Adrenal gland (tissue), 19 donors: ENCODE measurements at places on chromosomes 6 and 20. TPM values are rescaled to one million over a fixed set of nuclear protein-coding genes. Genes with fewer than 3 reads are reported as not detected.

BTNL2 gene
- not detected for total RNA-seq

MCHR2 gene
- not detected for total RNA-seq

ADGRF1 gene
- 0.19 TPM for total RNA-seq

- no peak for DNase-seq
Measured at GRCh38 chr6:134352786-134353480, 35.0 kb upstream of the SGK1 start.

TFAP2B gene
- not detected for total RNA-seq

MAK gene
- total RNA-seq: not detected

GRCh38 chr6:122202576-122203137 lies 196.8 kb upstream of the HSF2 start:
- no peak for DNase-seq

DNA sequence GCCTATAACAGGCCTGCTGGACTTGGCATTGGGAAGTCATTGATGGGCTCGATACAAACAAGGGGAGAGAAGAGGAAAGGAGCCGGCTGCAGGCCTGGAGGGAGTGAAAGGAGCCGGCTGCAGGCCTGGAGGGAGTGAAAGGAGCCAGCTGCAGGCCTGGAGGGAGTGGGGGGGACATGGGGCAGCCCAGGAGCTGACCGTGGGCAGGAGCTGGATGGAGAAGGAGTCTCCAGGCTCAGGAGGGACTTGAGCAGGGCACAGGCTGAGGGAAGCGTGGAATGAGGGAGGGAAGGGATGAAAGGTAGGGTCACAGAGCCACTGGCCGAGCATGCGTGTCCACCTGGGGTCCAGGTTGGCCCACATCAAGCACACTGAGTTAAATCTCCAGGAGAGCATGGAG lies 32.0 kb downstream of the RPP40 start:
- DNase-seq: no peak

ZNF165 gene
- total RNA-seq: 1.2 TPM

DNA sequence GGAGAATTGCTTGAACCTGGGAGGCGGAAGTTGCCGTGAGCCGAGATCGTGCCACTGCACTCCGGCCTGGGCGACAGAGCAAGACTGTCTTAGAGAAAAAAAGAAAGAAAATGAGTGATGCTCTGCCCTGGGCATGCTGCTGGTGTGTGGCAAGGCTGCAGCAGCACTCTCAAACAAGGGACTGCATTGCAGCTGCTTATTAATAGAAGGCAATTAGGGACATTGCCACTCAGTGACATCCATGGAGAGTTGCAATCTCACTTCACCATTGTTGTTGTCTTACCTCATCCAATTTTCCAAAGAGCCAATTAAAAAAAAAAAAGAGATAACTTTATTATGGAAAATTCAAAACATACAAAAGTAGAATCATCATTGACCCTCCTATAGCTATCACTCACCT lies 131.1 kb downstream of the LRRC1 start:
- no peak for DNase-seq

DNA sequence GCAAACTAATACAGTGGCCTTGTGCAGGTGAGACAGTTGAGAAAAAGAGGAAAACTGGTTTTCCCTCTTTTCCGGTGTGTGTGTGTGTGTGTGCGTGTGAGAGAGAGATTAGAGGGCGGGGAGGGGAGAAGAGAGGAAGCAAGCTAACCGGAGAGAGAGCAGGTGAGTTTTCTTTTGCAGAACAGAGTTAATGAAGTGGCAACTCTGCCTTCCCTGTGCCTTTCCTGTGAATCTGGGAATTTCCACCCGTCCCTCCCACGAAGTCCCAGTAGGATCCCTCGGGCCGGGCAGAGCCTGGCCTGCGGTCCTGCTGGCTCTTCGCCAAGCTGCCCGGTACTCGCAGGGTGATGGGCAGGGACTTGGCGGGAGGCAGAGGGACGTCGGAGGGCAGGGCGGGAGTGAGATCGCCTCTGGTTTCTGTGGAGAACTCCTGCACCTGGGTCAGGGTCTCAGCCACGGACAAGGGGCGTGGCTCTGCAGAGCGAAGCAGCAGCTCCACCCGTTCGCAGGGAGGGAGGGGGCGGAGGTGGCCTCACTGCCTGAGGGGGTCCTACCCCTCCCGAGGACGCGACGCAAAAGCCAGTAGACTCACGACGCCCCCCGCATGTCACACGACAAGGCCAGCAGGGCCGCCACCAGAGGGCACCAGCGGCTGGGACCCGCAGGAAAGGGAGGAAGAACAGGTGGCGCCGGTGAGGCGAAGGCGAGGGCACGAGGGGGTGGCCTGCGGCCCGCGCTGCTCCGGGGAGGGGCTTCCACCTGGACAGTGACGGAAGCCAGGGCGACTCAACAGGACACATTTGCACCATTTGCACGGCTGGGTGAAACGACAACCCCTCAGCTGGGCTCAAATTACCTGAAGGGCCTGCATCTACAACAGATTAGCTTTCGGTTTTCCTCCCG lies 51.2 kb upstream of the RNF182 start:
- DNase-seq: peak; percentile 45

DNA sequence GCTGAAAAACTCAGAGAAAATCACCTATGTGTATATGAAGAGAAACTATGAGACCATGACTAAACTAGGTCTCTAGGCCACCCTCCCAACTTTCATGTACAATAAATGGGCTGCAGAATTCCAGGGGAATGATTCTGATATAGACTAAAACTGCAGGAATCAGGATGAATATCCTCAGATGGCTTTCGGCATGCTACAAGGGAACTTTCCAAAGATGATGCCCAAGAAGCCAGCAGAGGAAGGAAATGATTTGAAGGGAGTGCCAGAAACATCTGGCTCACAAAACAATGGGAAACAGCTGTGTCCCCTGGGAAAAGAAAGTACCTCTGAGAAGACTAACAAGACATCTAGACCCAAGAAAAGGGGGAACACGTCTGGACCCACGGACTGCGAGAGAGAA lies 41.1 kb downstream of the PLN start:
- DNase-seq: no peak

DNA sequence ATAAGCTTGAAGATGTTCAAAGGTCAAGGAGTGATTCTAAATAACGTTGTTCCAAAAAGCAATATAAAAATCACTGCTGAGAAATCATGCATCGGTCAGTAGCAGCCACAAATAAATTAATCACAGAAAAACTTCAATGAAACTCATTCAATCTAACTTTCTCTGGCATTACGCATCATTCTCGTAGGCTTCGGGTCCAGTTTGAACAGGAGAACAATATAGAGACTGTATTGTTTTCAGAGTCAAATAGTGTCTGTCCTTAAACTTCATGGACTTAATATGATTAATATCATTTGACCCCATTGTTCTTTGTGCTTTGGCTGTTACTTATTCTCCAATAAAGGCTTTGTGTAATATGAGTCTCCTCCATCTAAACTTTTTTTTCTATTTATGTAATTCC lies 200.4 kb downstream of the C6orf118 start:
- DNase-seq: no peak

ADGB gene
- not detected for total RNA-seq

ZBTB9 gene
- total RNA-seq: 3.2 TPM

PRL gene
- total RNA-seq: not detected

MYO6 gene
- total RNA-seq: 13.2 TPM

- no peak for DNase-seq
Measured at GRCh38 chr20:56608376-56608775, 20.7 kb upstream of the TFAP2C start.

- DNase-seq: peak; percentile 84
Measured at GRCh38 chr6:166005944-166006899, 161.4 kb downstream of the TBXT start.

DNA sequence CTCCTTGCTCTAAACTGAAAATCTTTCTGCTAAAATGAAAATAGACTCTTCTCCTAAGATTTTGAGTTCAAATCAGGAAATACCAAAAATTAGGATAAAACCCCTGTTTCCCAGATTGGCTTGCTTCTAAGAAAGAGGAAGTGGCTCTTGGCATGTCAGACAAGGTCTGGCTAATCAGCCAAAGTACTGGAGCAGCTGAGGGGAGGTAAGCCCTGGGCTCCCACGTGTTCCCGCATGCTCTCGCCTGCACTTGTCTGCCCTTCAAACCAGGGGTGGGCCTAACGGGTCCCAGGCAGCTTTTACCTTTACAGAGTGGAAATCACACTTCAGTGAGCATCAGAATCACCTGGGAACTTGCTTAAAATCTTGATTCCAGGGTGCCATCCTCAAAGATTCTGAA lies 43.2 kb upstream of the GABRR1 start:
- no peak for DNase-seq

TLDC2 gene
- total RNA-seq: not detected

GRCh38 chr6:155085582-155086257 lies 90.6 kb downstream of the TIAM2 start:
- peak; percentile 74 for DNase-seq

GRCh38 chr6:124487623-124488431 lies 474.4 kb upstream of the RNF217 start:
- no peak for DNase-seq

TMEM217 gene
- total RNA-seq: not detected

INSM1 gene
- total RNA-seq: 0.10 TPM

- no peak for DNase-seq
Measured at GRCh38 chr6:55979526-55979925, 104.1 kb upstream of the BMP5 start.

DNA sequence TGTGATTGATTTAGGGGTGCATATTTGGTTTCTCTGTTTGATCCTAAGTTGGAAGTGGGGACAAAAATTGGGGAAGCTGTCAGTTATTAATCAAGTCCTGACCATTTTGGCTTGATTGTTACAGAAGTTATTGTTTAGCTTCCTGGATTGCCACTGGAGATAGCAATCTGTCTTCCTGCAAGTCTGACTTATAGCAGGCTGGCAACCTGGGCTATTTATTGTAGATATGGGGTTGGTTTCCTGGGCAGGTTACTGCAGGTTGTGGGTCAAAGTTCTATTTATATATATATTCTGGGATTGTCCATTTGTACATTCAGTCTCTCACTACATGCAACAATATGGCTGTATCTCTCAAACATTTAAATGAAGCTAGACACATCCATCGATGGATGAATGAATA lies 17.8 kb downstream of the KCNS1 start:
- no peak for DNase-seq

GRCh38 chr20:31517373-31517772 lies 3.1 kb downstream of the HM13 start:
- DNase-seq: peak; percentile 83

LBP gene
- total RNA-seq: 2.0 TPM

GRCh38 chr6:143971482-143972205 lies 36.4 kb downstream of the PLAGL1 start:
- DNase-seq: no peak

GRCh38 chr6:82971877-82972460 lies 93.7 kb downstream of the UBE3D start:
- DNase-seq: no peak

- no peak for DNase-seq
Measured at GRCh38 chr6:159594106-159594749, 98.8 kb downstream of the SOD2 start.

DNA sequence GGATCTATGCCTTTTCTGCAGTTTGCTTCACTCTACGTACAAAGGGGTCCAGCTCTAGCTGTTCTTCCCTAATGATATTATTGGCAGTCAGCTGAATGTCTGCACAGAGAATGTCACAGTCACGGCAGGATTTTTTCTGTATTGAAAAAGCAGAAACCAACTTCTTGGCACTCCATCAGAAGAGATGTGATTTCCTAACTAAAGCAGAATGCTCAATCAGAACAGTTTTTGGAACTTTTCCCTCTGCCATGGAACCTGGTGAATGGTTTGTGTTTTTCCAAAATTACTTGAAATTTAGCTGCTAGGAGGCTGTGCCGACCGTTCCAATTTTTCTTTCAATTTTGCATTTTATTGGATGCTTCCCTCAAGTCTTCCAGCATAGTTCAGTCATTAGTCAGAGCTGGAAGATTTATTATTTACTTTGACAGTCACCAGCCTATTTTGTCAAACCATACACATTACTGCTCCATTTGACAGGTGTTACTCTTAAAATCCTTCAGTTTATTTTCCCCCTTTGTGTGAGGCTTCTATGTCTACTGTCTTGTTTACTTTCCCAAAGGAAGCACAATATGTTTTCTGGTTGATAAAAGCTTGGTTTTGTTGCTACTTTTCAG lies 259.6 kb upstream of the EPHA7 start:
- DNase-seq: no peak

DNA sequence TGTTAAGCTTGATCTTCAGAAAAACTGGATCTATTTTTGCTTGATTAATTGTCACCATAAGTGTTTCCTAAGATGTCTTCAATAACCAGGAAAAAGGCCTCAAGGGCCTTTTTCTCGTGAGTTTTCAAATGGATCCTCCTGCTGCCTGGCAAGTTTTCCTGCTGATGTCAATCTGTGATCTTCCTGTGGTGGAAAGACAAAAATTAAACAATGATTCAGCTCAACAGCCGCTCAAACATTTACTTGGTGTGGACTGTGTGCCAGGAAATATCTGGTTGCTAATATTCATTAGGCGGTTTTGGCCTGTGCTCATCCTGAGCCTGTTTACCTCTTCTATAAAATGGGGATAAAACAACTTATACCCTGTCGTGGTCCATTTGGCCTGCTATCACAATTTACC lies 35.4 kb upstream of the SSTR4 start:
- no peak for DNase-seq

TMEM200A gene
- total RNA-seq: 34.8 TPM

SNAI1 gene
- total RNA-seq: 12.0 TPM
